ENCODE measurements at places on chromosomes 13 and 19.

GRCh38 chr13:19178901-19179593, 2.6 kb downstream of the TUBA3C start:
- DNase-seq: no peak

GRCh38 chr13:25380082-25380481, 8.3 kb downstream of the ATP8A2 start:
- DNase-seq: no peak

DNA sequence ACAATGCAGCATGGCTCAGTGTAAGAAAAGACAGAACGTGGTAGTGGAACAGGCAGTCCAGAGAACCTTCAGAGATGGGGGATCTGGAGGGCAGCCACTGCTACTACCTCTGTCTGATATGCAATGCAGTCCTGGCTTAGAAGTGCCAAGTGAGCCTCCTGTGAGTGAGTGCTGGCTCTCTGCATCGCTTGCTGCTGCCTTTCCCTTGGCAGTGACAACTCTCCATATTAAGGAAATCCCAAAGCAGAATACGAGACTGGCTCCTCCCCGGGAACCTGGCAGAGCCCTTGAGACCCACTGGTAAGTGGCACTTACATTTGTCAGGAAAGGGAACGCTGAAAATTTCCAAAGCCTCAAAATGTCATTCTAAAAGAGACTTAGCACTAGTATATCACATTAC, 7.5 kb downstream of the DOCK9 start:
- no peak for DNase-seq

GRCh38 chr19:13071444-13072187, 31.0 kb downstream of the LYL1 start:
- no peak for DNase-seq

Measured in HS-27A (cell line).